ENCODE measurements at places on chromosomes 7 and 10.
A peak's percentile ranks its signal among the peaks of the same experiment; 100 is the strongest.

DNA sequence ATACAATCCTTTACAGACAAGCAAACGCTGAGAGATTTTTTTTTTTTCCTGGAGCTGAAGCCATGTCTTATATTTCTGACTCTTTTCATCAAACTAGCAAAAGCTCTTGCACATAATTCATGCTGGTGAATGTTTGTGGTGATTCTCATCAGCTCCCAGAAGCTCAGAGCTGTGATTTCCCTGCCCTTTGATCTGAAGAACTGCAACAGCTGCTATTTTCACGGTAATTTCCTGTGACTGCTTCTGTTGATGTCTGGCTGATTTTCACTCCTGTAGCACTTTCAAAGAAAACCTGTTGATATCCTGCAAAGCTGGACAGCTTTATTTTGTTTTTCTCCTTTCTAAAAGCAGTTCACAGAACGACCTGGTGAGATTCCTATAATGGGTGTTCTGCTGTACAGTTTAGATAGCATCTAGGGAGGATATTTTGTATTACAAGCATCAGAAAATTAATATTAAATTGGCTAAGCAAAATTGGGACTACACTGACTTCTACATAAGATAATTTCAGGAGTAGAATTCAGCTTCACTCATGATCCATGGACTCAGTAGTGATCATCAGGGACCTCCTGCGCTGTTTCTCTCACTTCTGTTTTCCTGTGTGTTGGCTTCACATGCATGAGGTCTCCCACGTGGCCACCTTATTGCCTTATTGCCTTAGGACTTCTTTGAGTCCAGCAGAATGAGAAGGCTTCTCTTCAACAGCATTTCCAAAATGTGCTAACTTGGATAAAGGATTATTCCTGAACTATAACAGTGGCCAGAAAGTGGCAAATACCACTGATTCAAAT is 1111.6 kb upstream of the SORCS1 start:
- DNase-seq: no peak

DNA sequence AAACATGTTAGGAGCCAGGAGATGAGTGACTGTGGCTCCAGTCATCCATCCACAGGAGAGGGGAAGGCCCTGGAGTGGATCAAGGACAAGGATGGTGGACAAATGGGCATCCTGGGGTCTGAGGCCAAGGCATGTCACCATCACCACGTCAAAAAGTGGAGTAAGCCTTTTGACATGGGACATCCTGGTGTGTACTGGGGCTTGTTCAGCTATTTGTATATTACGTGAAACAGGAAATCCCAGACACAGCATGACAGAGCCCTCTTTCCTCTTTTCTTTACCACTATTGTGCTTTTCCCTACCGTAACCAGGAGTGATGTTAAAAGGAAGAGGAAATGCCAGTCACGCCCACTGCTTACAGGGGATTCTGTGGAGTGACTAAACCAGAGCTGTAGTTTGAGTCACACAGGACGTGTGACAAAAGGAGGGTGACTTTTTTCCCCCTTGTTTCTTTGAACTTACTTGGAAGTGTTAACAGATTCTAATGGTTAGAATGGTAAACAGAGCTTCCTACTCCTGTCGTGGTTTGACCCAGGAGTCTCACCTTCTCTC is 15.4 kb downstream of the ACSL5 start:
- peak; percentile 42 for DNase-seq

DNA sequence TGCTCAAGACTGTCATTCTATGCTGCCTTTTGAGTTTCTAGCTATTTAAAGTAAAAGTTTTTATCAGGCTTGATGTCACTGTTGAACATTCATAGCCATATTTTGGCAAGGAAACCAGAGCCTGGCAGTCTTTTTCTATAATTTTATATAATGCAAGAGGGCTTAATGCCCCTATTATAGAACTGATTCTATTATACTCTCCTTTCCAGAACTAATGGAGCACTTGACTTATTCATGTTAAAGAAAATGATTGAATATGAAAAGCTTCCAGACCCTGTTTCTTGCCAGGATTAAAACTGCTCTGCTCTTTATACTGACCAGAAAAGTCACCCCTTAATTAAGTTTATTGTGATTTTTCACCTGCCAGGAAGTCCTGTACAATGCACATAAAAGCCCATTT is 337.6 kb upstream of the CHRM2 start:
- no peak for DNase-seq

- no peak for DNase-seq
These were observed 6.7 kb downstream of the SH2D4B start for GRCh38 chr10:80544316-80544953.

GRCh38 chr10:3420527-3421469 is 248.2 kb upstream of the PITRM1 start:
- no peak for DNase-seq
